ENCODE measurements at places on chromosomes 1 and 21. TPM values are rescaled to one million over a fixed set of nuclear protein-coding genes. Genes with fewer than 3 reads are reported as not detected.

DNA sequence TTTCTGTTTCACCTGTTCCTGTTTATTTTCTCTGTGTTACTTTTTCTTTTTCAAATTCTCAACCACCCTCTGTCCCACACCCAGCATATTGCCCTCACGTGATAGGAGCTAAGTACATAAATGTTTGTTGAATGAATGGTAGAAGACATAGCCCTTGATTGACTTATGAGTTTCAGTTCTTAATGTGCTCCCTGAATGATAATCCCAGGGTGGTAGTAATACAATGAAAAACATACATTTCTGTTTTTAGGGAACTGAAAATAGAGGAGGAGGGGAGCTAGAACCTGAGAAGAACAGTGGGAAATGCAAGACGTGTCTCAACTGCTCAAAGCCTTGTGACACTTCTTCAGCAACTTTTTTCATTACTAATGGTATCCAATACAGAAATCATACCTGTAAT, 147.1 kb downstream of the SPATA46 start:
- DNase-seq = no peak

SPOCD1 gene
- total RNA-seq = 1.5 TPM

- DNase-seq = no peak
Measured at GRCh38 chr1:150512846-150513245, 2.7 kb upstream of the FALEC start.

DNA sequence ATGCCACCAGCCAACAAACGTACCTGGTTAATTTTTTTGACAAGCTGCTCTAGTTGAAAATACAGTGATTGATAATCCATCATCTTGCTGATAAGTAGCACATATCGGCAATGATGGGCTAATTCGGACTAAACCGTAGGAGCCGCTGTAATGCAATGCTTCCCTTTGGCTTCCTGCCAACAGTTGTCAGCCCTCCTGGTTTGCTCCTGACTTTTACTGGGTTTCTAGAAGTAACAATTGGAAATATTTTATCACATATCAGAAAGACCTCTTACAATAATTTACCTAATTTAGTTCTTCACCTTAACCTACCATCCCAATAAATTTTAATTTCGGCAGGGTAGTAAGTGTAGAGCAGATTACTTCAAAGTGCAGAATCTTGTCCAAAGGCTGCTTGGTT, 148.5 kb downstream of the DHRS3 start:
- no peak for DNase-seq

TFB2M gene
- 49.3 TPM for total RNA-seq

GJC2 gene
- 0.16 TPM for total RNA-seq

POLR3C gene
- total RNA-seq = 61.3 TPM

PARS2 gene
- total RNA-seq = 7.1 TPM

IFNAR1 gene
- total RNA-seq = 11.9 TPM

CD160 gene
- 4.0 TPM for total RNA-seq

GRCh38 chr1:246577720-246578106, 11.5 kb downstream of the CNST start:
- DNase-seq = no peak

- DNase-seq = no peak
Measured at GRCh38 chr1:165869343-165869742, 41.9 kb downstream of the UCK2 start.

SGIP1 gene
- 0.16 TPM for total RNA-seq

DNA sequence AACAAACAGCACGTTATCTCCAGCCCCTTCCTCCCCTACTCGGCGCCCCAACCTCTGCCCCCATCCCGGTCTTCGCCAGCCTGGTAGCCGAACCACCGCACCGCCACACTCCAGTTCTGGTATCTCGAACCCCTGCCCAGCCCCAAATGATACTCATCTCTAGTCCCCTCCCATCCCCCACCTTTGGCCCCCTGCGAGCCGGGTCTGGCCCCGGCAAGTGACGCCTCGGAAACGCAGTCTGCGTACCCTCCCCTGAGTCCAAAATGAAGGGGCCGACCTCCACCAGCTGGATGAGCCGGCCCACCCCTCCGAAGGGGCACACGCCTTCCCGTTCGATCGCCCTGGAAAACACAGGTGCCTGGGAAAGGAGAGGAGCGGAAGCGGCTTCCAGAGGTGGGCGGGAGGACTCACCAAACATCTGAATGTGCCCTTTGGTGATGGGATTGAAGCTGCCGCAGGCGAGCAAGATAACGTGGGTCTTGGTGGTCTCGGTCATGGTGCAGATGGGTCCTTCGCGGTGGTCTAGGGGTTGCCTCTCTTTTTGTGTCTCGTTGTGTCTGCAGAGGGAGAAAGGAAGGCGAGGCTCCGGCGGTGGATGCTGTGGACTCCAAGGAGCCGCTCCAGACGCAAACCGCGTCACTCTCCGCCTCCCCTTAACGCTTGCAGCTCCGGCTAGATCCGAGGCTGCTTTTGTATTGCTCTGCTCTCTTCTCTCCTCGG, at the start of gene NMNAT2:
TSS of gene NMNAT2 (minus strand) at position 609 of the 720 bp plus-strand sequence. CDS start at position 496, 113 bp downstream.
- DNase-seq = peak; percentile 30

DNA sequence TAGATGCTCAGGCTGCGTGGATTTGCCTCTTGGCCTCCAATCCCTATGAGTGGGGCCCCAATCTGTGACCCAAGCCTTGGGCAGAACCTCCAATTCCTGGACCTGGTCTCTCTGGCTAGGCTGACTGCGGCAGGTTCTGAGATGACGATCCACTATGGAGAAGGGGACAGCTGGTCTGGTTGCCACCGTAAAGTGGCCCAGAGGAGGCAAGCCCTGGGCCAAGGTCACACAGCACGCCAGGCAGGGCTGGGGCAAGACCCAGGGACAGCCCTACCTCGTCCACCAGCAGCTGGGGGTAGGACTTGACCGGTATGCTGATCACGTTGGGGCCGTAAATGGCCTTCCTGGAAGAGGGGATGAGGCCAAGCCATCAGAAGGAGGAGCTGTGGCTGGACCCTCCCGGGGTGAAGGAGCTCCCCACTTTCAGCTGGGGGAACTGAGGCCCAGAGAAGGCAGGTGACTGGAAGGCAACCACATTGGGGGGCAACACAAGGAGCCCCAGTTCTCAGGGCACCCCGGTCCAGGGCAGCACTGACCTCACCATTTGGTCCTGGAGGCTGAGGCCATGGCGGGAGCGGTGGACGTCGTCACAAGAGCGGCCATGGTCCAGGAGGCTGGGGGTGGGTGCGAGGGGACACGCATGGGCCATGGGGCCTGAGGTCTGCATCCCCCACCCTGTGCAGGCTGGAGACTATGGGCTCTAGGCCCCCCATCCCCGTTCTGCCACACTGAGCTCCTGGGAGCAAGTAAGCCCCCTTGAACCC, 9.8 kb downstream of the ATP13A2 start:
- DNase-seq = no peak

- DNase-seq = no peak
Measured at GRCh38 chr1:212691561-212692071, 8.0 kb downstream of the BATF3 start.

DNA sequence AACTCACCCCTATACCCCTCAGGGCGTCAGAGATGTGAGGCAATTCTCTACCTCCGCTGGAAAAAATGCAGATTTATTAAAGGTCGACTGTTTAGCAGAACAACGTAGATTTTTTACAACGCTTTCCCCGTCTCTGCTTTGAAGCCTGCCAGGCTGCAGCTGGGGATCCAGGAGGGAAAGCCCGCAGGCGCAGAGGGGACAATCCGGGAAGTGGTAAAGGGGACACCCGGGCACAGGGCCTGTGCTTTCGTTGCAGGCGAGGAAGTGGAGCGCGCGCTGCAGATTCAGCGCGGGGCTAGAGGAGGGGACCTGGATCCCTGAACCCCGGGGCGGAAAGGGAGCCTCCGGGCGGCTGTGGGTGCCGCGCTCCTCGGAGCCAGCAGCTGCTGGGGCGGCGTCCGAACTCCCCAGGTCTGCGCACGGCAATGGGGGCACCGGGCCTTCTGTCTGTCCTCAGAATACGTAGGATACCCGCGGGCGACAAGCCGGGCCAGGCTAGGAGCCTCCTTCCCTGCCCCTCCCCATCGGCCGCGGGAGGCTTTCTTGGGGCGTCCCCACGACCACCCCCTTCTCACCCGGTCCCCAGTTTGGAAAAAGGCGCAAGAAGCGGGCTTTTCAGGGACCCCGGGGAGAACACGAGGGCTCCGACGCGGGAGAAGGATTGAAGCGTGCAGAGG, 5.5 kb downstream of the SIM2 start:
- DNase-seq = no peak

COL8A2 gene
- not detected for total RNA-seq

GRCh38 chr1:6180707-6181311, 688 bp upstream of the CHD5 start:
- no peak for DNase-seq

GRCh38 chr1:110205591-110206155, 4.4 kb upstream of the KCNC4 start:
- DNase-seq = no peak

MTF1 gene
- 1.6 TPM for total RNA-seq

DNA sequence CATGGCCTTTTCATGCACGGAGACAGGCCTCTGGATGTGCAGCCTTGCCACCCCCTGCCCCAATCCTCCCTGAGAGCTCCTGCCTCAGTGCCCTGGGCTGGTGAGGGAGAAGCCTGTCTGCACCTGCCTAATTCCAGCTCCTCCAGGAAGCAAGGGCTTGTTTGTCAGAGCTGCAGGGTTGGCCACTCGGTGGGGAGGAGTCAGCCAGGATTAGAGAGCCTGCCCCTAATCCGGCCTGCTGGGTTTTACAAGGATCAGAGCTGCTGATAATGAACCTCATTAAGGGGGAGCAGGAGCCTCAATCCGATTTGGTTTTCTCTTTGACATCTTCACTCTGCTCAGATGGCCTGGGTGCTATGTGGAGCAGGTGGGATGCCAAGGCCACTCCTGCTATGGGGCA, 31.9 kb upstream of the LHX4 start:
- no peak for DNase-seq

LMOD1 gene
- not detected for total RNA-seq

SYT14 gene
- total RNA-seq = 14.7 TPM

LCE1C gene
- not detected for total RNA-seq

DNA sequence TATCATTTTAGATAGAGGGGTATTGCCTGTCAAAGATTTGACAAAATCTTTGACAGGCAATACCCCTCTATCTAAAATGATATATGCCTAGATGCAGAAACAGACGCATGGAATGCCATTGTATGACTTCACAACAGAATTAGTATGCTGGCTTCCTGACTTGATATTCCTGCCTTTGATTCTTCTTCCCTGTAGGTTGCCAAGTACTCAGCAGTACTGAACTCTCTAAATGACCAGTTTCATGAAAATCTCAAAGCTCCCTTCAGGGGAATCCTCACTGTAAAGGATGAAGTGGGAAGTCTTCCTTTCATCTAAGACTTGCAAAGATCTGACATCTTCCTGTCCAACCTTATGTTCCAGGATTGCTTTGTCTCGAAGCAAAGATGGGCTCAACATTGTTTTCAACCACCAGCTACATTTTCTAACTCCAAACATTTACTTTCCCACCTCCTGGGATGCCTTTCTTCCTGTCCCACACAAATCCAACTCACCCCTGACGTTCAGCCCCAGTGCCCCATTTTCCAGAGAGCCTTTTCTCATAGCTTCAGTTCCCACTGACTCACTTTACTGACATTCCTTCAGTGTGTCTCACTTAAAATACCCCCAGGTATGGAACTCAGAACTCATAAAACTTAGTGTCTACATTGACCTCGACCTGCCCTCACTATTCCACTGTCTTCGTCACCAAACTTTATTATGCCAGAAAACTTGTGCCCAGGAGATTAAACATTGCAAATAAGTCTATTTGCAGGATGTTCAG, 67.3 kb upstream of the KCNJ6 start:
- no peak for DNase-seq

- DNase-seq = no peak
Measured at GRCh38 chr1:243964915-243965314, 86.2 kb upstream of the ZBTB18 start.

DNA sequence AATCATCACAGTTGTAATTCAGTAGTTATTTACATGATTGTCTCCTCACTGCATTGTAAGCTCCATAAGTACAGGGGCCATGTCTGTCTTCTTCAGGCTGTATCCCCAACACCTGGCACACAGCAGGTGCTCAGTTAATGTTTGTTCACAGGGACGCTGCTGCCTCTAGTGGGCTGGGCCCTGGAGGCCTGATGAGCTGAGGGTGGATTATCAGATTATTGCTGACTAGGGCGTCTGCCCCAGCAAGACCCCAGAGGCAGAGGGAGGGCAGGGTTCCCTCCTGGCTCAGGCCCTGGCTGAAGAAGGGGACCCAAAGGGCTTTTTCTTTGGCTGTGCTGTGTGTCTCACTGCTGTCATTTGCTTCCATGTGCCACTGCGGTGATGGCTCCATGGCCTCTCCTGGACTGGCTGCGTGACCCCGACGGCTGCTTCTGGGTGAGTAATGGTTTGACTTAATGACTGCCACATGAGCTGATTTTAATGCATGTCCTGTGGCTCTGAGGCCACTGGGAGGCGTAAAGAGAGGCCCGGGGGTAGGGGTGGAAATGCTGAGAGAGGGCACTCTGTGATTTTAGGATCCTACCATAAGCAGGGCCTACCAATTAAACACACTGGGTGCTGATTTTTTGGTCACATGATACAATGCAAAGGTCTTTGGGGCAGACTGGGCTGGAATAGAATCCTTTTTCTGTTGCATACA, 20.8 kb upstream of the EPB41 start:
- DNase-seq = peak; percentile 75

DNA sequence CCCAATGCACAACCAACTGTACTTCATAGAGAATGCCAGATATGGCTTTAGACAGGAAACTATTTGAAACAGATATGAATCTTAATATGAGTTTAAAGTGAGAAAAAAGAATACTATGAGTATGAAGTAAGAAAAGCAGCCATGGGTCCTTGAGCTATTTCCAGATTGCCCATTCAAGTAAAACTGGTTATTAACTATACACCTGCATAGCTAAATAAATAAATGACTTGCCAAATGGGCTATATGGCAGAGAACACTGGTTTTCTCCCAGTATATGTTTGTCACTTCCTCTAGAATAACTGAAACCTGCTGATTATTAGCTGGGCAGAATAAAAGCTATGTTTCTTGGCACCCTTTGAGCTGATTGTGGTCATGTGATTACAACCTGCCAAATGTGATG, 17.0 kb upstream of the CD1C start:
- DNase-seq = no peak

- no peak for DNase-seq
Measured at GRCh38 chr1:238343852-238344251, 453.1 kb upstream of the ZP4 start.

DNA sequence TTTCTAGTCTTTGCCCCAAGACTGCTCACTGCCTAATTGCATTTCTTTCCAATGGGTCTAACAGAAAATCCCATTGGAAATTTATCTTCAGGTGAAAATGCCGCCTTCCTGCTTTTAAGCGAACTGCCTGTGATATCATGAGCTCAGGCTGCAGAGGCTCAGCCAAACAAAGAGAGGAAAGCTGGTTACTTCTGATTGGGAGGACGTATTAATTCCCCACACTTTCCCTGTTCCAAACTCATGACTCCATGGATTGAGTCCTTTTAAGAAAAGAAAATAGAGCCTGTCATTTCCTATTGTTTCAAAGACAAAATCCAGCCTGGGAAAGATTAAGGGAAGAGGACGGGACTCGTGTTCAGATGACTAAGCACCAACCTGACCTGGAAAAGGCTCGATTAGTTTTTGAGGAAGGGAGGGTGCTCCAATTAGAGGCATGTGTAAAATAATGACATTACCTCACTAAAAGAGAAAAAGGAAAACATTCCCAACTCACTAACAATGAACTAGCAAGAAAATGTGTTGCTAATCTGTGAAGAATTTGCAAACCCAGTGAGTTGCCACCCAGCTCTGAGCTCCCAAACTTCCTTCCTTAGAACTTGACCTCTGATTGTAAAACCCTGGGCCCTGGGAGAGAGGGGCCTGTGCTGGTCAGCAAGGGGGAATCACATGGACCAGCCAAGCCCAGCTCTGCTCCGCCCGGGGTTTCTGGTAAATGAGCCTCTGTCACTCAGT, 61.2 kb downstream of the TCP10L start:
- no peak for DNase-seq
